ENCODE measurements at places on chromosomes 5 and 9.

DNA sequence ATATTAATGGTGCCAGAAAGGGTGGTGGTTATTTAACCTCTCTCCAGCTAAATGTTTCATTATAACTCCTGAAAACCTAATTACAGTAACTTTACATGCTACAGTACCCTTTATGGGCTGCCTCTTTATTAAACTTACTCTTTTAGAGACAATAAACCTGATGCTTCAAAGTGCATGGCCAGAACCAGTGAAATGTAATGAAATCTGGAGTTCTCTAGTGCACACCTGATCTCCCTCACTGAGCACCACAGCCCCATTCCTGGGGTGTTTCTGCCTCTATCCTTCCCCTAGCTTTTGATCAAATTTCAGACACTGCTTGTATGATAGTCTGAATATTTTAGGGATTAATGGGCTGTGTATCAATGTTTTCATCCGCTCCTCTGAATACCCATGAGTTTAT is 306.5 kb upstream of the WWC1 start:
- DNase-seq, result no peak

DNA sequence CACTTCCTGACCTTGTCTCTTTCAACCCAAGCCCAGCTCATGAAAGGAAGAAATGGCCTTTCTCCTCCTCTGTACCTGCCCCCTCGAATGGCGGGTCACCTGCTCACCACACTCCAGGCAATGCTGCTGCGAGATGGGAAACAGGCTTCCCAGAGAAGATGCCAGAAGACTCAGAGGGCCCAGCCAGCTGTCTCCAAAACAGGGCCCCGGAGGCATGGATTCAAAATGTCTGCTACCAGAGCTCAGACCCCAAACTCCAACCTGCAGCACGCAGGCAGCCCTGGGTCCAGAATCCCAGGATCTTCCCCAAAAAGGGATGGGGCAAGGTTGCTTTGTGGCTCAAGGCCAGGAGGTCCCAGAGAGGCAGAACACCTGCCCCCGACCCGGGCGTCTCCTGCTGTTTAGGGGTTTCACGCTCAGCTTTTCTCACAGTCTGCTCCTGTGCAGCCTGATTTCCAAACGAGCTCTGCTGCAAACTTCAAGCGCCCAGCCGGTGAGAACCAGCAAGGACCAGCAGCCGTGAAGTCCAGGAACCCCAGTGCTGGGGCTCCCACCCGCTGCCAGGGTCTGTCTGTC is 42.5 kb downstream of the VAV2 start:
- DNase-seq, result no peak

GRCh38 chr9:104075801-104076753 is 18.0 kb upstream of the SMC2 start:
- no peak for DNase-seq

DNA sequence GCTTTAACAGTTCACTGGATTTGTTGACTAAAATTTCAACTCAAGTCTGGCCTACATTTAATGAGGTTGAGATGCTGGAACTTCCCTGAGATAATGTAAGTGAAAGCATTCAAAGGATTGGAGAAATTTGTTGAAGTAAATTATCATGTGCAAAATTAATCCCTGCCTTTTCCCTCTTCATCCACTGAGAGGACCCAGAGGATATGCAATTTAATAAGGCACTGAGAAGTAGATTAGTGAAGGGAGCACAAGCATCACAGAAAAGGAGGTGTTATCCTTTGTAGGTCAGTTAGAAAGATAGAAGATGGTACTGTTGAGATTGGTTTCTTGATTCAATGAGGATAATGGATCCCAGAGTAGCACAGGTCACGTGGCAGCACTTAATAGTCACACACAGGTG is 42.6 kb upstream of the ANKRD31 start:
- DNase-seq, result no peak

- no peak for DNase-seq
Observed at GRCh38 chr9:137357166-137357565, 55.1 kb upstream of the NRARP start.

GRCh38 chr9:123438321-123438720 is 82.3 kb downstream of the CRB2 start:
- DNase-seq, result no peak

DNA sequence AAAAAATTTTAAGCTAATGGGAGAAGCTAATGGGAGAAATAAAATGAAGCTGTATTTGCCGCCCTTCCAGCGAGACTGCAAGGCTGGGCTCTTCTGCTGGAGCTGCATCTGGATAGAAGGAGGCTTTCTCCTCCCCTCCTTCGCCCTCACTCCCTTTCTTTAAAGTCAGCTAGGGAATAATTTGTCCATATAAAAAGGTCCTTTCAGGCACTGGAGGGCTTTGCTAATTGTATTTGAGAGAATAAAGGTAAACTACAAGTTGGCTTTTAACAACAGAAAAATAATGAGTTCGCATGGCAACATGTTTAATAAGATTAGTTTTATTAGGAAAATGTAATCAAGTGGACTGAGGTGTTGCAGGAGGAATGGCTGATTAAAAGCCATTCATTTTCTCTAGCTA is 41.3 kb downstream of the NPR3 start:
- no peak for DNase-seq

DNA sequence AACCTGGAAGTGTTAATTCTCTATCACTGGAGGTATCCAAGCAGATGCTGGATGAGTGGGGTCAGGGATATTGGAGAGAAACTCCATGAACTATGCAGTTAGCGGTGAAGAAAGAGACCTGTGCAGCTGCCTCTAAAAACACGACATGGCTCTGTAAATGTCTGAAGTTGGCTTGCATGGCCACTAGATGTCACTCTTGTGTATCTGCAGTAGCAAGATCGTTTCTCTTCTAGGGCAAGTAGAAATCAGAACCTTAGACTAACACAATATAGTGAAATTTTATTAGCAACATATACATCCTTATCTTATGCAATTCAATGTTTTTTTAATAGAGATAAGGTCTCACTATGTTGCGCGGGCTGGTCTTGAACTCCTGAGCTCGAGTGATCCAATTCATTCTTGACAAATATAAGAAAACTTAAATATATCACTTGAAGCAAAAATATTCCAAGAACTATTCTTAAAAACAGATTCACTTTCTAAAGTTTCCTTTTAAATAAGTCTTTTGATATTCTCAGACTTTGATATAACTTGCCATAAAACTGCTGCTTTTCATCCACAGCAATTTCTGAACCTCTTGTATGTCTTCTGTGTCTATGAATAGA is 2.9 kb downstream of the OR2S2 start:
- DNase-seq, result no peak

GRCh38 chr5:78727786-78728761 is 79.5 kb upstream of the LHFPL2 start:
- no peak for DNase-seq

- no peak for DNase-seq
Observed at GRCh38 chr5:37565062-37565670, 186.0 kb downstream of the WDR70 start.

GRCh38 chr5:172086194-172086975 is 79.9 kb upstream of the FBXW11 start:
- no peak for DNase-seq

- no peak for DNase-seq
Observed at GRCh38 chr5:74948031-74948546, 81.9 kb upstream of the FAM169A start.

DNA sequence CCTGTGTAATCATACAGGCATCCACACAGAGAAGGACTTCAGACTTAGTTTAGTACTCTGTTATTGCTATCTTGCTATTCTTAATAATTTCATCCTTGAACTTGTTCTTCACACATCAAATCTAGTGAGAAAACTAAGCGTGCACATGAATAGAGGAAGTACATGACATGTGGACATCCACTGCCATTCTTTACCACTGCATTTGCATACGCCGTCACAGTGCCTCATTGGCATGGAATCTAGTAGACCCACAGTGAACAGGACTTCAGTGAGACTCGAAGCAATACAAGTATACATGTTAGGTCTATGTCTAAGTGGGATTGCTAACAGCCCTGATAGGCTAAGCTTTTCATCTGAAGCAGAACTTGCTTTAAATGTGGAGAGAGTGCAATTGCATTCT is 592.1 kb downstream of the TLE4 start:
- no peak for DNase-seq

DNA sequence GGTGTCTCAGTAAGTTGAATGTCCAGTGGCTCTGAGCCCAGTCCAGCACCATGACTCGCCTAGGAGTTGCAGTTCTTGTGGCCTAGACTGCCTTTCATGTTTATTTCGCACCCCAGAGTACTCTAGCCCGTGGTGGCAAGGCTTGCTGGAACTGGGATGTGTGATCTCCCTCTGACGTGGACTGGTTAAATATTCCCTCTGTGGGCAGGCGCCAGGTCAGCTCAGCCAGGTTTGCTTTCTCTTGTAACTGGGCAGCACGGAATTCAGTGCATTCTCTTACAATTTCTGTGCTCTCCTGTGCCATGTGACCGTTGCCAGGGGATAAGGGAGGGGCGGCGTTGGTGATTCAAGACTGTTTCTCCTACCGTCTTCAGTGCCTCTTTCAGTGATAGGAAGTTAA is 270.8 kb downstream of the KDM4C start:
- no peak for DNase-seq

DNA sequence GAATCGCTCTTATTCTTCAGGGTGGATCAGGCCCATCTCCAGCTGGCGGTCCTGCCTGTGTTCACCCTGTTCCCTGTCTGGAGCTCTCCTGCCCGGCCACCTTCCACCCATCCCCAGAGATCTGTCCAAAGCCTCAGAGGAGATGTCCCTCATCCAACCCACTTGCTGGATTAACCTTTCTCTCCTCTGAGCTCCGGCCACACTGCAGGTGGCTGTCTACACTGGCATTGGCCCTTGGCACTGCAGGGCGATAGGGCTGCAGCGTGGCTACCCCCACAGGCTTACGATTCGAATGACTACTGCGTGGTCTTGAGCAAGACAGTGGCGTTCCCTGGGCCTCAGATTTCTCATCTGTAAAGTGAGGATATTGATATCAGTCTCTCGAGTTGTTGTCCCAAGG is 63.8 kb upstream of the BARHL1 start:
- DNase-seq, result no peak

DNA sequence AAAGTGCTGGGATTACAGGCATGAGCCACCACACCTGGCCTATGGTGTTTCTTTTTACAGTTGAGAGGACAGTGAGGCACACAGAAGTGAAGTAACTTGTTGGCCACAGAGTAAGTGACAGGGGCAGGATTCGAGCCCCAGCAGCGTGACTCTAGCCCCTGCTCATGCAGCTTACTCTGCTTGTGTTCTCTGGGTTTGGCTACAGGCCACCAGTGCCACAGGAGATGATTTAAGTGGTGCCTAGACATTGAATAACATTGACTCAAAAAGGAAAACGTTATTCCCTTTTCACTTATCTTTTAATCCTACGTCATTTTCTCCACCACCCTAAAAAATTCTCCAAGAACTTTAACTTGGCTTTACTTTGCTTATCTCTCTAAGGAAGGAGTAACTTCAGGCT is 61.4 kb downstream of the SNX24 start:
- no peak for DNase-seq

GRCh38 chr5:14149672-14150274 is 6.6 kb downstream of the TRIO start:
- DNase-seq, result no peak

DNA sequence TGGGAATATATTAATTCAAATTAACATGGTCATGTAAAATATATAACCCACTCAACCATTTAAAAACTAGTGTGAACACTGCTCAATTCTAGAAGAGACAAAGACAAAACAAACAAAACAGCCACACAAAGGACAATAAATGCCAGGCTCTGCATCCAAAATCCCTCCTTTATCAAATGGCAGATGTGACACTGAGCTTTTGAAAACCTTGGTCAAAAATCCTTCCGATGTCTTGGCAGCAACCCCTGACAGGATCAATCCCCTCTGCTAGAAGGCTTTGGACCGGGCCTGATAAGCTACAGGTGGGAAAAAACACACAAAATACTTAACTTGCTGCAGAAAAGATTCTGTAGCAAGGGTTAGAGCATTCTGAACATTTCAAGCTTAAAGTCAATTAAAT is 61.5 kb downstream of the ZFR start:
- no peak for DNase-seq

DNA sequence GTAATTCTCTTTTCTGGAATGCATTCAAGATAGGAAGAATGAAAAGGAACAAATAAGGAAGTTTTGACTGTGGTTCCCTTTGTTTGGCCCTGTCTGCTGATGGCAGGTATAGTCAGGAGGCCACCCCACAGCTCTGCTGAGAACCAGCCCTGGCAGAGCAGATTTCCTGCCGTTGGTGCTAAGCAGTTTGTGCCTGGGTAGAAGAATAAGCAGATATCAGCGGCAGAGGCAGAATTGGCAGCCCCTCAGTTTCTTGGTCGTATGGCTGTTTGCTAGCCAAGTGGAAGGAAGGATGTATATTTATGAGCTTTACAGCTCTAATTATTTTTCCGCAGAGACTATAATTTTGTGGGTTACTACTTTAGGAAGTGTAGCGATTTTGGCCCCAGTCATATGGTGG is 310.2 kb upstream of the RFX3 start:
- no peak for DNase-seq

GRCh38 chr5:179170606-179171005 is 110.4 kb downstream of the ZNF354C start:
- no peak for DNase-seq

GRCh38 chr9:112041536-112042243 is 133.4 kb downstream of the SUSD1 start:
- no peak for DNase-seq

DNA sequence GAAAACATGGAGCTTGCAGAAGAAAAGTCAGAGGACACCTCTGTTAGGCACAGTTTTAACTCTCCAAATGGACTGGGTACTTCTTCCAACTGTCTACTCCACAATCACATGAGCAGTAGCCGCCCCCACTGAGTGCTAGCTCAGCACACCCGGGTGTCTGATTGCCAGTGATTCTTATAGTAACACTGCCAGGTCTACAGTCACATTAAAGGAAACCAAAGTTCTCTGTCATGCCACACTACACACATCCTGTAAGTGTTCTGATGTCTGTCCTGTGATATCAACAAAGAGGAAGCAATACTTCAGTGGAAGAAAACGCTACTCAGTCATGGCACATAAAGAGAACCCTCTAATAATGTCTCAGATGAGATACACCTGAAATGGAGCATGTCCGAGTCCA is at the start of gene HAVCR2:
TSS of gene HAVCR2 (minus strand) at position 69 of the 400 bp plus-strand sequence. CDS start at position 8, 61 bp downstream.
- DNase-seq, result no peak

GRCh38 chr9:120736881-120737280 is 22.6 kb upstream of the MEGF9 start:
- no peak for DNase-seq

GRCh38 chr5:173689737-173690360 is 73.4 kb upstream of the BOD1 start:
- no peak for DNase-seq

GRCh38 chr5:141413540-141414069 is 818 bp downstream of the PCDHGA10 start:
- DNase-seq, result no peak

- no peak for DNase-seq
Observed at GRCh38 chr5:65895891-65896290, 30.5 kb upstream of the ERBIN start.

DNA sequence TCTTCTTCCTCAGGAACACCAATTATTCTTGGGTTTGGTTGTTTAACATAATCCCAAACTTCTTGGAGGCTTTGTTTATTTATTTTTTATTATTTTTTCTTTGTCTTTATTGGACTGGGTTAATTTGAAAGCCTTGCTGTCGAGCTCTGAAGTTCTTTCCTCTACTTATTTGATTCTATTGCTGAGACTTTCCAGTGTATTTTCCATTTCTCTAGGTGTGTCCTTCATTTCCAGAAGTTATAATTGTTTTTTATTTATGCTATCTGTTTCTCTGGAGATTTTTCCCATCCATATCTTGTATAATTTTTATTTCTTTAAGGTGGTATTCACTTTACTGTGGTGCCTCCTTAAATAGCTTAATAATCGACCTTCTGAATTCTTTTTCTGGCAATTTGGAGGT is 8.8 kb upstream of the RIOK2 start:
- DNase-seq, result no peak
